Stimulated activated CD4-positive, alpha-beta T cell treated with anti-CD3 and anti-CD28 coated beads, Interleukin-15, amount 100 ng/mL, for 1 hour (primary cell): ENCODE measurements at places on chromosomes 3 and 15.

GRCh38 chr3:775178-775880, 317.5 kb upstream of the CNTN6 start:
- no peak for DNase-seq

DNA sequence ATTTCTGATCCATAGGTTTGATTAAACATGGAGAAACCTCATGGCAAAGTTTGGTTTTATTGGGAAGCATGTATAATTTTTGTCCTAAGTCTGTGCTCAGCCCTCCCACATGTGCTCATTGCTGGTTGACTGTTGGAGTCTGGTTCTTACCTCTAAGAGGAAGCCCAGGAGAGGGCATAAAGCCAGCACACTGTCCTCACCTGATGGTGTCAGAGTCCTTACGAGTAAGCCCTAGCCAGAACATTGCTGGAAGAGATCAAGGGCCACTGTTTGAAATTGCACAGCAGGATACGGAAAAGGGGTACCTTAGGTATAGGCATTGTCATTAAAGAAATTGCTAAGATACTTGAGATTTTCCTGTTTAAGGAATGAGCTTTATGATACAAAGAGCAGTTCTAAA, 21.3 kb downstream of the MLH1 start:
- DNase-seq, result no peak

DNA sequence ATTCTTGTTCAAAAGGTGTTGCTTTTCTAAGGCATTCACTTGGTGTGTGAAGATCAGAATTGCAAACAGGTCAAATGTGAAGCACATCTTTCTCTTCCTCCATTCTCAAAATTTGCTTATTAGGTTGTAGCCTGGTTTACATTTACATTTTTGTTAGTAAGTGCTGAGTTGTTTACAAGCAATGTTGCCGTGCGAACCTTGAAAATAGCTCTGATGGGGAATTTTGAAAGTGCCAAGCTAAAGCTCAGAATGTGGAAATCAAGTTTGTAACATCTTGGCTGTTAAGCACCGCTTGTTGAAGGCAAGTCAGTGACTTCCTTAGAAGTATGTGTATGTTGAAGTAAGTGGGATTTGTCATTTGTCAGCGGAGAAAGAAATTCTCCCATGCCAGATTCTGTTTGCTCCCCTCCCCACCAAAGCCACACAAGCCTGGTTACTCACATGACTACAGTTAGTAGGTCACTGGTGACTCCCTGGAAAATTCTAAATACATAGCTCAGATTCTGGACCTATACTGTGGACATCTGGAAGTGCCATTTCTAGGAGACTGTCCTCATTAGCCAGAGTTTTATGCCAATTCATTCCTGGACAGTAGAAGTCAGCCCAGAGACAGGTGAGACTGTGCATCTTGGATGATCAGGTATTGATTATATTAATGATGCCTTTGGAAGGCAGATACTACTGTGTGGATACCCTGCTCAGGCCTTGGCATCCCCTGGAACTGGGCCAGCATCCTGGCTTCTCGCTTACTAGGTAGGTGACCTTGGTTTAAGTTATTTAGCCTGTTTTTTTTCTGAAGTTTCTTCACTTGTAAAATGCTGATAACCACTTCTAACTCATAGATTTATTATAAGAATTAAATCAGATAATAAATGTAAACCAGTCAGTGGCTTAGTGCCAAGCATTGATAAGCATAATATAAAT, 390.6 kb upstream of the SEMA6D start:
- DNase-seq, result no peak

DNA sequence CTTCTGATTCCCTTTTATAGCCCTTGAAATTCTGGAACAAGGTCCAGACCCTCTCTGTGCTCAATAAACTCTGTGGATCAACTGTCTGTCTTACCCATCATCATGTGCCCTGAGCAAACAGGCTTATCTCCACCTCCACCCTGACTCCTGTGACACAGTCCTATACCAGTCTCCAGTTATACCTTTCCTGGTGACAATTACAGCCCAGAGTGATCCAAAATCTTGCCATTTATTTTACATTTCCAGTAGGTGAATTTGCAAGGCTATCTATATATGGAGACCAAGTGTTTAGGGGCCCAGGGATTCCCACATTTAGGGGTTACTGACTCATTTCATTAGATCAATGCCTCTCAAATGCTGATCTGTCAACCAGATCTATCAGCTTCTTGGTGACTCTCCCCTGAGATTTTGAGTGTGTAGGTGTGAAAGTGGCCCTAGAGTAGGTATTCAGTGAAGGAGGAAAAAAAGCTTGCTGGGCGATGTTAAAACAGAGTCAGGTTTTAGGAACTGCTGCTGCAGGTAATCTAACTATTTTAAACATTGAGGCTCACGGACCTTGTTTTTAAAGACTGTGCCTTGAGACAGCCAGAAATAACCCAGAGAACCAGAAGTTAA, 229.6 kb upstream of the WNT5A start:
- DNase-seq, result no peak

DNA sequence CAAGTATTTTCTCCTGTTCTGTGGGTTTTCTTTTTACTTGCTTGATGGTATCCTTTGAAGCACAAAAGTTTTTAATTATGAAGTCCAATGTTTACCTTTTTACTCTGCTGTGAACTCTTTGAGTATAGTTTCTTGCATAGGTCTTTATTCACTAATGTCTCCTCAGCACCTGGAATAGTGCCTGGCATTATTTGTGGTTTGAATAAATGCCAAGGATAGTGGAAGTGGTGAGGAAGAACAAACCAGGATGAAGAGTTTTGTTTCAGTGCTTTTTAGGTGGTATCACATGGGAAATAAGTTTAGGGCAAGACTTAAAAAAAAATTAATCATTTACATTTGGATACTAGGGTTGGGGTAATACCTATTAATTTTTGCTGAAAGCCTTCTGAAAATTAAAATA, 25.7 kb downstream of the GPD1L start:
- no peak for DNase-seq

GRCh38 chr3:9951962-9952805, at the start of gene PRRT3:
TSS of gene PRRT3 (minus strand) at chr3:9952408. CDS start at chr3:9950115, 2,293 bp downstream.
- DNase-seq, result no peak

DNA sequence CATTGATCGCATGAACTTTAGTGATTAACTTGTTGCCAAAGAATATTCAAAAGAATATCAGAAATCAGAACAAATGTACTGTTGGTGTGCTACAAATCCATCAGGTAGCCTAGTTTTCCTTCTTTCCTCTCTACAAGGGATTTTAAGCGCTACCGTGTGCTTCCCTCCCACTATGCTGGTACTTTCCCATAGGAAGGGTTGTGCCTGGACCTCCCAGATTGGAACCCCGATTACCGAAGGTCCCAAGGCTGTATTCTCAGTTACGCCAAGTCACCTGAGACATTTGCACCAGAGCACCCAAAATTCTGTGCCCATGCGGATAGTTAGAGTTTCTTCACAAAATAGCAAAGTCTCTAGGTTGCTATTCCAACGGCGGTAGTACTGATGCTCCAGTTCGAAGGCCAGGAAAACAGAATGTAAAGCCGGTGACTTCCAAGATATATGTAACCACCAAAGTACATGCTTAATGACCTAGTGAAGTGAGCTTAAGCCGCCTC, 23.4 kb upstream of the GATM start:
- no peak for DNase-seq

- no peak for DNase-seq
Measured at GRCh38 chr3:30893678-30894325, 659 bp downstream of the GADL1 start.

- DNase-seq, result no peak
Measured at GRCh38 chr3:183822631-183823030, 2.7 kb downstream of the MAP6D1 start.

DNA sequence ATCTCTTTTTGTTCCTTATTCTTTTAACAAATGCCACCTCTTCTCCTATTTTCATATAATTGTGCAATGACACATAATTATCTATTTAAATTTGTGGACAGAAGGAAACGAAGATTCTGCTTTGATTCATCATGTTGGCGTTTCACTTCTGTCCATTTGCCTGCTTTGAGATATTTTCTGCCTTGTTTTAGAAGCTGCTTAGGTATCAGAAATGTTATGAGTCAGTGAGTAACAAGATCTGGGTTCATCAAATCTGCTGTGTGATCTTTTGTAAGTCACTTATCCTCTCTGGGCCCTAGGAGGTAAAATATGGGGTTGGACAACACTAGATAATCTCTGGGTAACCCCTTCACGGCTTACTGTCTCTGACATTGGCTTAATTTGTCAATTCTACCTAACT, 7.3 kb upstream of the MINDY4B start:
- DNase-seq, result no peak

GRCh38 chr3:45366290-45366689, 22.1 kb upstream of the LARS2 start:
- DNase-seq, result no peak

- no peak for DNase-seq
Measured at GRCh38 chr3:128610451-128611070, 40.1 kb downstream of the RPN1 start.

GRCh38 chr15:73936181-73936580, 9.9 kb downstream of the LOXL1 start:
- no peak for DNase-seq

- DNase-seq, result no peak
Measured at GRCh38 chr3:182622241-182622545, 171.1 kb upstream of the ATP11B start.

DNA sequence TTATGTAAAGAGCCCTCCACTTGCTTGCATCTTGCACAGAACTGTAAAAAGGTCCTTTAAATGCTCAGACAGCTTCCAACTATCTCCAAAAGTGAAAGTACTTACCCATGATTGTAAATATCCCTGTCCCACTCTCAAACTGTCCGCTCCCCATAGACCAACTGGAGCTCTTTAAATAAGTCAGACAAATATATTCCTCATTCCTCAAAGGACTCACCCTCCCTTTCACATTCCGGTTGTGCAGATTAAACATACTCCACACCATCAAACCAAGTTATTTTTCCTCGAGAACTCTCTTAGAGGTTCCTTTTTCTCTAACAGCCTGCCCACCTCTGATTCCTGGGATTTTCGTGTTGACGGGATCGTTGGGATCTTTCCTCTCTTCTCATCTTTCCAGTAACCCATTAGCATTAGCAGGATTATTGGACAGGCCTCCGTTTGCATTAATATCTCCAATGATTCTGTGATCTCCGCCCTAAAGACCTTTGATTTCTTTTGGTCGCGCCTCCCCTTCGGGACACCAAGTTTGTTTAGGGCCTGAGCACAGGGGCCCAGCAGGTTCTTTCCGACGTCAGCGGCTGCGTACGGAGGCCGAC, 763 bp downstream of the GOLGB1 start:
- peak; percentile 1 for DNase-seq

DNA sequence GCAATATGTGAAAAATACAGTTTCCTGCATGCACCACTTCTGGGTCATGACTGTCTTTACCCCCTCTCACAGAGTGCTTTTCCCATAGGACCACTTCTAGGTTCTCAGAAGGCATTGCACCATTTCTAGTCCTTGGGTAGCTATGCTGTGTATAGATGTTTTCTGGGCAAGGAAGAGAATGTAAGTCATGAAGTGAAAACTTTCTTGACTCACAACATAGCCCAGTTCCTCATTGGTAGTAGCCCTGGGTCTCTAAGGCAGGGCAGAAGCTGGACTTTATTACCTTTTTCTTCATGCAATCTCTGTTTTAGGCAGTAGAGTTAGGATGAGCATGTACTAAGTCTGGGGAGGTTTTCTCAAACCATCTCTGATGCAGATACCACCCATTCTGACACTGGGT, 203.1 kb downstream of the EPHB1 start:
- DNase-seq, result no peak

DNA sequence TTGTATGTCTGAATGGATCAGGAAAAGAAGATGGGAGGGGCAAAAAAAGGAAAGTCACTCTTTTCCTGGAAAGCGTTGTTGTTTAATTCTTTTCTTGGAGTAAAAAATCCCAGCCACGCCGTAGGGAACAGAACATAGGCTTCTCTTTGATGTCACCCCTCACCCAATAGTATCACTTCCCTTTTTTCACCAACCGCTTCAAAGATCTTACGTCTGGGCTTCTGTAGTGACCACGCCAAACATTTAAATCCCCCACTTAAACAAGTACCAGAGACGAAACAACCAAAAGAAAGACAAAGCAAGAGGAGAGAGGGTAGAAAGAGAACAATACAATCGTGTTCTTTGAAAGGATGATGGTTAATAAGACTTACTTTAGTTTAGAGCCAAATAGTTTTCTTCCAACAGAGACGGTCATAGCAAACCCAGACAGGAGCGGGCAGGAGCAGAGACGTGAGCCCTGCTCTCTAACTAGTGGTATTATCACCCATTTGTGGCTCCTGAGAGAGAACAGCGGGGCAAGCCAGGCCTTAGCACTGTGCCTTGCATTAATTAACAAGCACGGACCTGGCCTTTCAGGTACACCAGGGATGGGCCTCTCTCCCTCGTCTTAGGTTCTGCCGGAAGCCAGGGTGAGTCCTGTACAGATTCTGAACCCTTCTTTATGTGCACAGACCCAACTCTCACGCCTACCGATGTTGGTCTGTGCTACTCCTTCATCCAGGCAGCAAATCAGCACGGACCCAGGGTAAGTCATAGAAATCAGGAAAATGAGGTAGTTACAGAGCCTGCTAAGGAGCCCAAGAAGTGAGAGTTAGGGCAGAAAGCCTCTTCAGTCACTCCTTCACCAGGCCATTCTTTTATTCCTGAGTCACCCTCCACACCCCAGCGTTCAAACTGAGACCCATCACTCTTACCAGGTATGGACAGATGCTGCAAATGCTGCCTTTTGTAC, 28.2 kb upstream of the BCL6 start:
- DNase-seq, result no peak

DNA sequence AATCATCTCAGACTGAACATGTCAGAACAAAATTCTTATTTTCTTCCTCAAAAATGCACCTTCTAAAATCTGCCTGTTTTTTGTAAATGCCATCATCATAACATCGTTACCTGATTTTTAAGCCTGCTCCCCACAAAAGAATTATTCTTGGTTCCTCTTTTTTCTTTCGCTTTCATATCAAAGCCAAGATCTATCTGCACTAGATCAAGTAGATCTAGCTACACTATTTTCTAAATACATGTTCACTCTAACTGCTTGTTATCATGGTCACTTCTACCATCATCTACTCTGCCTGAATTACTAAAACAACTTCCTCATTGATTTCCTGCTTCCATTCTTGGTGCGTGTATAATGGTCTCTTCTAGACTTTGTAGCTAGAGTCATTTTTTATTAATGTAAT, 217.7 kb downstream of the ARPP21 start:
- DNase-seq, result no peak

GRCh38 chr15:70060993-70061305, 36.8 kb downstream of the TLE3 start:
- DNase-seq, result no peak
